ENCODE measurements at places on chromosomes 6 and 20. TPM values are rescaled to one million over a fixed set of nuclear protein-coding genes. Genes with fewer than 3 reads are reported as not detected.

DNA sequence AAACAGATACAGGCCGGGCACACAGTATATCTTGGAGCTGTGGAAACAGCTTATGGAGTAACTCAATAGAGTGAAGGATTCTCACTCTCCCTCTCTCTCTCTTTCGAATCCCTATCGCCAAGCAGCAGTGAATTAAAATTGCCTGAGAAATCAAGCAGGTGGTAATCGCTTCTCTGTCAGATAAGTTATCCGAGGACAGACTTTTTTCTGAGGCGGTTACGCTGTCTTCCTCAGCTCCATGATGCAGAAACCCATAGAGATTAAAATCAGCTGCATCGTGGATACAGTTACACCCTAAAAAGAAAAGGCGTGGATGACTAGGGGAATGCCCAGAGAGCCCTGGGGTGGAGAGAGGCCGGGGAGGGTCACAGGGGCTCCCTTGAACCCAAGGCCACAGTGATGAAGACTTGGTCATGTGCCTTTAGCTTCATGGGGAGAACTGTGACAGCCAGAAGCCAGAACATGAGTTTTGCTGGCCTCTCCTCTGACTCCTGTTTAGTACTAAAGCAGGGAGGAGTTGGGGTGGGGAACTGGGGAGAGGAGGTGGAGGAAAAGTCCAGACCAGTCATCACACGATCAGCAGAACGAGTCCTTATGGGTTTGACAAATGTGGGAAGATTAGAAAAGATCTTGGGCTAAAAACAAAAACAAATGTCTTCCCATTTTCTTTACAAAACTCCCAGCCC, 138.8 kb upstream of the JARID2 start:
- DNase-seq = no peak

- DNase-seq = no peak
These were observed 57.7 kb downstream of the PPP1R16B start for GRCh38 chr20:38863024-38863851.

- no peak for DNase-seq
These were observed 111.4 kb upstream of the HDGFL1 start for GRCh38 chr6:22457996-22458395.

DNA sequence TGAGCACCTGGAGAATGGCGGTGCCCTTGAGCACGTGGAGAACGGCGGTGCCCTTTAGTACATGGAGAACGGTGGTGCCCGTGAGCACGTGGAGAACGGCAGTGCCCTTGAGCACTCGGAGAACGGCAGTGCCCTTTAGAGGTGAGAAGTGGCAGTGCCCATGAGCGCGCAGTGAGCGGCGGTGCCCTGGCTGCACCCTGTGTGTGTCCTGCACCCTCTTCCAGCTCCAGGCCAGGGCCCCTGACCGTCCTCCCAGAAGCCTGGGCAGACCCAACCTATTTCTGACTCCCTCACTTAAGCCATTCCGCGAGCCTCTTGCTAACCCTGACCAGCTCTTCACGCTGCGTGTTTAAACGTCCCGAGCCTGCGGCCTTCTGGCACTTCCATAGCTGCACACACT, 151.3 kb downstream of the DLL1 start:
- no peak for DNase-seq

The PRDM13 gene
- not detected for polyA plus RNA-seq

GRCh38 chr6:125236536-125237327, 65.0 kb downstream of the HDDC2 start:
- DNase-seq = no peak

The LY6G5B gene
- polyA plus RNA-seq = 37.1 TPM

DNA sequence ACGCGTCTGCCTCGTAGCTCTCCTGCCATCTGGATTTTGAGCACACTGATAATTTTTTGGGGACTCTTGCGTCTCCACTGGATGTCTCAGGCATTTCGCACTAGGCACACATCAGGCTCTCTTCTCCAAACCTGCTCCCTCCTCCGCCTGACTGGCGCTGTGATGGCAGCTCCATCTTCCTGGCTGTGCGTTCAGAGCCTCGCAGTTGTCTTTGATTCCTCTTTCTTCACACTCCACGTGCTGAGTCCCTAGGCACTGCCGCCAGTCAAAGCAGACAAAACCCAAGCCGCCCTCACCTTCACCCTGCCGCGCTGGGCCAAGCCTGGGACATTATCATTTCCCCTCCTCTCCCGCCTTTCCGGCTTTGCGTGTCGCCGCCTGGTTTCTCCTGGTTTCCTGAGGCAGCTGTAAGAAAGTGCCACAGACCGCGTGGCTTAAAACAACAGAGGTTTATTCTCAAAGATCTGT, 778 bp downstream of the PSMG4 start:
- peak; percentile 23 for DNase-seq

The POM121L2 gene
- polyA plus RNA-seq = not detected

DNA sequence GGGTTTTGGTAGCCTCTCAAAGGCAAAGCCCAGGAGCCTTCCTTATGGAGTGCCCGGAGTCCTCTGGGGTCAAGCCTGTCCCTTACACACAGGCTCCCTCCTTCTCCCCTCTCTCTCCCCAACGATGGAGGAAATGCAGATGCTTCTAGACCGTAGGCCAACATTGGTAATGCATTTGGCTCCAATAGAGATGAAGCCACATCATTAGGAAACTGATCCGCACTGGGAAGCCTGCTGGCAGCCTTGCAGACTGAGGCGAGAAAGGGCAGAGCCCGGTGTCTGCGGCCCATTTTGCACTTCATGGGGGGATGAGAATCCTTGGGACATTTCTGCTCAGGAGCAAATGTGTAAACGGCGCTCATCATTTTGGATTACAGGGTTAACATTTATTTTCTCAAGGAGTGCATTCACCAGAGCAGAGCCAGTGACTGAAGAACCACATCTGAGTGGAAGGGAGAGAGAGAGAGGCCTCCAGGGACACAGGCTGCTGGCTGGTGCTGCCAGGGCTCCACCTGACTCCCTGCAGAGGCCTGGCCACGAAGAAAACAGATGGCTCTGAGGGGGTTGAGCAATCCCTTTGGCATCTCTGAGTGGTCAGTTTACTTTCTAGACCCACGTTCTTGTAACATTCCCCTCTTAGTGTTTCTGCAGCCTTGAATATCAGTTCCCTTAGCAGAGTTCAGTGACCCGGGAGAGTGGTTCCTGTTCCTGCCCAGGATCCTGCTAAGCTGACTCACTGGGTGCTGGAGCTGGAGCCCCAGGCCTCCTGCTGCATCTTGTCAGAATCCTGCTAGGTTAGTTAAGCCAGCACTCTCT, 4.4 kb upstream of the CST3 start:
- DNase-seq = no peak

GRCh38 chr6:28988536-28989311, 16.4 kb downstream of the ZNF311 start:
- DNase-seq = peak; percentile 40

The ARHGAP40 gene
- polyA plus RNA-seq = 0.24 TPM

DNA sequence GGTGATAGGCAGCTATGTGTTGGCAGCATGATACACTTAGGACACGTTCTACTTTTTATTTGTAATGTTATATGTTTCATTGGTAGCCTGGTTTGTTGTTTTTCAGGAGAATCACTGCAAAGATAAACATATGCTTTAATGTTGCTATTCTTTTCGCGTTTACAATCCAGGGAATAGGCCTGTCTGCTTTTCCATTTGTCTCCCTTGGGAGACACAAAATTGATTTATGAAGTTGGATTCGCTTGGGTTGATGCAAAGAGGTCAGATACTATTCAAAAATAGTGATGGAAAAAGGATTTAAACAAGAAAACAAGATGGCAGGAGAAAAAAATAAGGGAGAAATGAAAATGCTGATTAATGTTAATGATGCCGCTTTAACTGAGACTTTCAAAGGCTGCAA, 179.5 kb upstream of the SOX4 start:
- DNase-seq = no peak

GRCh38 chr6:43985329-43985728, 141.9 kb downstream of the MRPL14 start:
- DNase-seq = no peak

- peak; percentile 79 for DNase-seq
These were observed 52.6 kb upstream of the NFATC2 start for GRCh38 chr20:51595058-51595532.

The SOBP gene
- polyA plus RNA-seq = 9.2 TPM

The TAGAP gene
- polyA plus RNA-seq = 1.9 TPM

- no peak for DNase-seq
These were observed 1.2 kb upstream of the RPF2 start for GRCh38 chr6:110980648-110981047.

DNA sequence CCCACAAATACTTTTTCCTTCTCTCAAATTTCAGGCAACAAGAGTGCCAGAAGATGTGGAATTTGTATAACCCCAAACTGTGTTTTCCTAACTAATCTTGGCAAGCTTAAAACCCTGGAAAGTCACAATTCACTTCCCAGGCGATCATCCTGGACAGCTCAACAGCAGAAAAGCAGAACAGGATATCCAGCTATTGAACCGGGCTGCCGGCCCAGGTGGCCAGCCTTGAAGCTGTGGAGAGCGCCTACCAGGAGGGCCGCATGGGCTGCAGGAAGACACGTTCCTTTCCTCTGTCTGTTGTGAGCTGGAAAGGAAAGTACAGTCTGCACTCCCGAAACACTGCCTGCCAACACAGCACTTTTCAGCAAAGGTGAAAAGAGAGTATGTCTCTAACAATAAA, 719.7 kb upstream of the MARCKS start:
- no peak for DNase-seq

- DNase-seq = no peak
These were observed 78.7 kb downstream of the GMDS start for GRCh38 chr6:2166717-2167116.

DNA sequence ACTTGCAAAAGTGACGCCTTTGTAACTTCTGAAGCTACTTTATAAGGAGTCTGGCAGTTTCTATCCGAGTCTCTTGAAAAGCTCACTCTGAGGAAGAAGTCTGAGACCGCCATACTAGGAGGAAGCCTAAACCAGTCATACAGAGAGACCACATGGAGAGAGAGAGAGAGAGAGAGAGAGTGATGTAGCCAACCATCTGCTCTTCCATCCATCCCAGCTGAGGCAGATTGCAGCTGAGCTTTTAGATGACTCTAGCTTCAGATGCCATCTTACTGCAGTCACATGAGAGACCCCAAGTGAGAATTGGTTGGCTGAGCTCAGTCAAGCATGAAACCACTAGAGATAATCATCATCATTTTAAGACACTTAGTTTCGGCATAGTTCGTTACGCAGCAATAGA, 15.0 kb upstream of the DTNBP1 start:
- no peak for DNase-seq

The TMEM242 gene
- 16.0 TPM for polyA plus RNA-seq

GRCh38 chr6:88804701-88805100, 158.7 kb downstream of the RNGTT start:
- no peak for DNase-seq

Measured in right lung (tissue), 10 donors.